ENCODE measurements at places on chromosomes 7 and 10. TPM values are rescaled to one million over a fixed set of nuclear protein-coding genes. Genes with fewer than 3 reads are reported as not detected.

PON1 gene
- polyA plus RNA-seq, result not detected

BHLHA15 gene
- not detected for polyA plus RNA-seq

LRRD1 gene
- not detected for polyA plus RNA-seq

RSBN1L gene
- polyA plus RNA-seq, result 6.3 TPM

STOX1 gene
- polyA plus RNA-seq, result 0.21 TPM

NCF1 gene
- polyA plus RNA-seq, result 8.1 TPM

CDC14C gene
- not detected for polyA plus RNA-seq

FZD8 gene
- not detected for polyA plus RNA-seq

HOXA4 gene
- 0.30 TPM for polyA plus RNA-seq

ADAMTS14 gene
- not detected for polyA plus RNA-seq

UTF1 gene
- not detected for polyA plus RNA-seq

PTPN20 gene
- 0.95 TPM for polyA plus RNA-seq

CELF2 gene
- polyA plus RNA-seq, result 122 TPM

CTAGE4 gene
- polyA plus RNA-seq, result not detected

ASZ1 gene
- polyA plus RNA-seq, result not detected

SPDYE8 gene
- not detected for polyA plus RNA-seq

PAX4 gene
- not detected for polyA plus RNA-seq

PNLIPRP3 gene
- polyA plus RNA-seq, result not detected

SAMD9 gene
- 23.8 TPM for polyA plus RNA-seq
